ENCODE measurements at places on chromosomes 3 and 15.

- DNase-seq, result no peak
Measured at GRCh38 chr3:51057121-51057520, 328.0 kb upstream of the MANF start.

DNA sequence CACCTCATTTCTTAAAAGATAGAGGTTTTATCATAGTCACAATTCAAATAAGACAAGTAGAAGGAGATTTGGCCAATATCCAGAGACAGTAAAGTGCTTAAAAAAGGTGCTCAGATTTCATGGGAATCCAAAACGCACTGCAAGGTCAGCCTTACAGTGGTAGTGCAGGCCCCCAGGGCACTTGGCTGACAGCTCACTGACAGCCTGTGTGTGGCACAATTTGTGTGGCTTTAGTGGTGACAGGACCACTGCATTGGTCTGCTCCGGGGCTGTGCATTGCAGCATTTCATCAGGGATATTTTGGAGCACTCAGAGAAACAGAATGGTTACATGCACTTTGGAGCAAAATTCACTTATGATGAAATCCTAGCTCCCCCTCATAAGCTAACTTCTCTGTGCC, 544.3 kb downstream of the NTRK3 start:
- DNase-seq, result no peak

GRCh38 chr3:128975276-128975675, 18.6 kb downstream of the CFAP92 start:
- DNase-seq, result no peak

DNA sequence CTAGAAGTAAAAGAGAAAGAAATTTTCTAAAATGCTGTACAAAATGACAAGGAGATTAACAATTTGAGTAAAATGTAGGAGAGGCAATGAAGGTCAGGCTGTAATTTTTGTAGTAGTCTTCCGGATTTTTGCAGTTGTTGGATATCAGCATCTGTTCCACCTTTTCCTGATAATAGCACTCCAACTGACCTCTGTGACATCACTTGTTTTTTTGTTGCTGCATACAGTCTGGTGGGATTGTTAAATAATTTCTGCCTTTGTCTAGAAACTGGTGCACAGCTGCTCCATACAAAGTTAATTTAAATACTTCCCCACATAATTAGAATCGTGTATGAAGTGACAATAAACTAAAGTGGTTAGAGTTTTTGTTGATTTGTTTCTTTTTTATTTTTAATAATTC, 731.4 kb downstream of the PLOD2 start:
- no peak for DNase-seq

GRCh38 chr3:196985954-196986885, 17.6 kb upstream of the PIGZ start:
- DNase-seq, result no peak

DNA sequence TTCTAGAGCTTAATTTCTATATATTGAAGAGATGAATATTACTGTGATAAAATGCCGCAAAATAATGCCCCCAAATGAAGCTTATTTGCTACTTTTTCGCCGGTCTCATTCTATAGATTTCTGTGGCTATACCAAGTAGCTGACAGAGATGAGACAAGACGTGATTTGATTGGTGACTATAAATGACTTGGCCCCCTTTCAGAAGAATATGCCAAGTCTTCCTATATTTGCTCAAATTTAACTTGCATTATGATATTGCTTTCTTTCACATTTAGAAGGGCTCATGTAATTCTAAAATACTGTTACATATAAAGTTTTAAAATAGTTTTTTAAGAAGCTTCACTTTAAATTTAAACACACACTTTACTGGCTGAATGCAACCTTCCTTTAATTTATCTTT, 180.1 kb downstream of the SUCLG2 start:
- no peak for DNase-seq

- DNase-seq, result no peak
Measured at GRCh38 chr3:72204452-72204851, 419.5 kb upstream of the PROK2 start.

Measured in activated CD4-positive, alpha-beta T cell treated with anti-CD3 and anti-CD28 coated beads, Interleukin-2, amount 50 U/mL, for 16 hours (primary cell).